ENCODE measurements at places on chromosomes 11 and 22.

DNA sequence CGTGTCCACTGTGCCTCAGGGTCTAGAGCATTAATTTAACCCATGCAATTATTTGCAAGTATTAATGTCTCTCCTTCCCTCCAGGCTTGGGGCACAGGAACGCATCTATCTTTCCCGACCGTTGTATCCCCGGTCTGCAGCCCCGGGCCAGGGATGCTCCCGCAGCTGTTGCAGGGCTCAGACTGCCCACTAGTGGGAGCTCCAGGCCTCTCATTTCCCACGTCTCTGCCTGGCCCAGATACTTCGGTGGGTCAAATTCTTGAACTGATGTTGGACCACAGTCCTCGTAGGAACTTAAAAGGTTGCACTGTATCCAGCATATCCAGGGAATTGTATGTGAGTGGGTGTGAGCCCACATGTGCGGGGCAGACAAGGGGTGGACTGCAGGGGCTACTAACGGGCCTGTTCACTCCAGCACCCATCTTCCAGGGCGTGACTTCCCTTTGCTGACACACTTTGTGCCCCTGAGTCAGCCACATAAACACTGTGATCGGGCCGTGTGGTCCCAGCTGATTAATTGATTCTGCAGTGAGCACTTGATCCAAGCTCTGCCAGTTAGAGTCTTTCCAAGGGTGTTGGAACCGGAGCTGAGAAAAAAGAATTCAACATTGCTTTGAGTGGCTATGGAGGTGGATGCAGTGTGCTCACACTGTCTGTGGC lies 451.3 kb downstream of the TBC1D22A start:
- no peak for DNase-seq

DNA sequence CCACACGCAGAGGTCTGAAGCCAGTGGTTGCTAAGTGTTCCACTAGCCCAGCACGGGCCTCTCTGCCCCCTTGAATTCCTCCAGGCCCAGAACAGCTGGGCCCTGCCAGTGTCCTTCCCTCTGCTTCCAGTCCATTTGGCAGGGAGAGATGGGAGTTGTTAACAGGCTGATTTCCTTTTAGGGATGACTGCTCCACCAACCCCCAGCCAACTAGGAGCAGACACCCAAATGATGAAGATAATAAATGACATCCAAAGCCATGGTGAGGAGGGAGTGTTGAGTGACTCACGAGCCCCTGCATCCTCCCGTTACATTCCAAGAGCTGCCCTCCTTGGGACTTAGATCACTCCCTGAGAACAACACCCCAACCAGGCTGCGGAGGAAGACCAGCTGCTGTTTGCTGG lies 20.6 kb downstream of the PARVA start:
- DNase-seq = no peak

- no peak for DNase-seq
These were observed 27.9 kb downstream of the FSHB start for GRCh38 chr11:30258679-30259078.

DNA sequence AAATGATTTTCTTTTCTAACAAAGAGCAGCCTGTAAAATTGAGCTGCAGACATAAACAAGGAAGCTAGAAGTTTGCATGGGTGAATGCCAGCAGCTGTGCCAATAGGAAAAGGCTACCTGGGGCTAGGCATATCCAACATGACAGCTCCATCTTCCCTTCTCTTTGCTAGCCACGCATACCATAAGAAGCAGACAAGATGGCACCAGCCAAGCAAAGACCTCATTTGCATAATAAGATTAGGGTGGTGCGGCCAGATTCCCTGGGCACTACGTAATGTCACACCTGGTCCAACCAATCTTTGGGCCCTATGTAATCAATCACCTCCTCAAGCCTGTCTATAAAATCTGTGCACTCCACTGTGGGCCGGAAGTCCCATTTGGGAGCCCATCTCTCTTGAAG lies 108.3 kb downstream of the SWAP70 start:
- no peak for DNase-seq

DNA sequence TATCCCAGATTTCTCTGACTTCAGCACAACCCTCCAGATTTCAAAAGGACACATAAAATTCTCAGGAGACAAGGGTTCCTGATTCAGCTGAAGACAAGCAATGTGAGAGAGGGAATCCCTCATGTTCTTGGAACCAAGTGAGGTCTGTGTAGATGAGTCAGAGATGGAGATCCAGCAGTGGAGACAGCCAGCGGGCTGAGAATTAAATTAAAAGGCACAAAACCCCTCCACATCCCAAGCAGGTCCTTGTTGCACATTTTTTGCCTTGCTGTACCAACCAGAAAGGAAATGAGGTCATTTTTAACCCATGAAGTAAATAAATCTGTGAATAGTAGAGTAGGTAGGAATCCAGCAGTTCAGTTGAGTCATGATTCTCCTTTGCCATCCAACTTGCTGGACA lies 9.7 kb downstream of the MTNR1B start:
- DNase-seq = no peak

DNA sequence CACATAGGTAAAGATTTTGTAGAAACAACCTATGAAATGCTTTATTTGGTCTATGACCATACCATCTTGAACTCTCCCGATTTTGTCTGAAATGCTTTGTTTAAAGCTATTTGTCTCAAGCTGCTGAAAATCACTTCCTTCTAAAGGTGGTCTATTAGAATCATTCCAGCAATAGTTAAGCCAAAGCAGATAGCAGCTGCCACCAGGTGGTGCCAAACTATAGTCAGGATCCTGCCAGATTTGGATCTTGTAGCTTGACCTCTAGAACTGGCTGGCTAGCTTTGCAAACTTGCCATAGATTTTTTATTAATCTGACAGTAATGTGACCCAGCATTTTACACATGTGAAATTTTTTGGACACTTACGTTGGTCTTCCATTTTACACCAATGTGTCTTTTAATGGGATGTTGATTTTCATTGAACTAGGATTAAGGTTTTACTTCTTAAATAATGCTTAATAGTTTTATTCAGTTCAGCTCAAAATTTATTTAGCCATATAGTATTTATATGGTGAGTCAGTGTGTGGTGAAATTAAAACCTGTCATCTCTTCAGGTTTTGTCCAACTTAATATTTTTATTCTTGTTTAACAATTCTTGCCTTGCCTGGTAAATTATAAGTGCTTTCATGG lies 19.7 kb downstream of the CTR9 start:
- no peak for DNase-seq

DNA sequence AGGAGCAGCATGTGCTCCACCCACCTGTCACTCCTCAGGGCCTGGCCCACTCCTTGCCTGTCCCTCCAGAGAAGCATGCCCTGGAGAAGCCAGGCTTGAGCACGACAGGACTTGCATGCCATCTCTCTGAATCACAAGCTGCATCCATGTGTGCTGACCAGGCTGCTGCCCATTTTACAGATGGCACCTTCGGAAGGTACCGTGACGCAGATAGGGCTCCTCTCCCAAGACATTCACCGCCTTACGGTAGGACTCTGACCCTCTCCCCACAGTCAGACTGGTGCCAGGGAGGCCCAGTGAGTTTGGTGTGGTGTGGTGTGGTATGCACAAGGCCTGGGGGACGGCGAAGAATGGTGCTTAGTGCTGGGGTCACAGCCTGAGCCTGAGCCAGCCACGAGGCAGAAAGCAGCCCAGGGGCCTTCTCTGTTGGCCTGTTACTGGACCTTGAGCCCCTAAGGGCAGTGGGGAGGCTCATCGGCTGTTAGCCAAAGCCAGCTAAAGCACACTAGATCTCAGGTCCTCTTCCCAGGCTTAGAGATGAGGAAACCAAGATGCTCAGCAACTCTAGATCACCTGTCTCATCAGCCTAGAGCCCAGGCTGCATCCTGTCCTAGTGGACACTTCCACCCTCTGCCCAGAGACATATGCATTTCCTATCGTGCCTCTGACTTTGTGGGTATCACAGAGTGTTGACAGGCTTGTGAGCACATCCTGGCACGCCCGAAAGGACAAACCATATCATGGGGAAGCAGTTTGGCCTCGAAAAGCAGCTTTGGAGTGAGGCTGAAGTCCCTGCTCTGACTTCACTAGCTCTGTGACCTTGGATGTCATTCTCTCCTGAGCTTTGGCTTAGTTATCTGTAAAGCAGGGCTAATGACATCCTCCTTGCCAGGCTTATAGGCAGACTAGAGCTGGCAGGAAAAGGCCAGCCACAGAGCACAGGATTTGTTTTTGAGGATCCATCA lies 17.8 kb downstream of the CYB5R2 start:
- DNase-seq = no peak

- no peak for DNase-seq
These were observed 463 bp downstream of the RAD9A start for GRCh38 chr11:67392183-67392715.

- no peak for DNase-seq
These were observed 203.7 kb upstream of the SORL1-AS1 start for GRCh38 chr11:121656328-121657090.

DNA sequence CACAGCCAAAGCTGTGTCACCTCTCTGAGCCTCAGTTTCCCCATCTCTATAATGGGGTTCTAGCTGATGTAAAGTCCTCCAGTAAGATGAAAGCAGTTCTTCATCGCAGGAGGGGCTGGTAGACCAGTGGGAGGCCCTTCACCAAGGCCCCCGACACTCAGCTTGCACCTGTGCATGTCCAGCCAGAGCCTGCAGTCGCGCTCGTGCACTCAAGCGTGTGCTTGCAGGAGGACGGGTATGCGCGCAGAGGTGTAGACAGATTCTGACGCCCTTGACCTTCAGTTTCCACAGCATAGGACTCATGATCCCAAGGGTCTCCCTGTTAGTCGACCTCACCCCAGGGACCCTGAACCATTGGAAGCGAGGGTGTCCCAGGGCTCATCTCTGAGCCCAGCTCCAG lies 633.7 kb downstream of the TBC1D22A start:
- DNase-seq = no peak

DNA sequence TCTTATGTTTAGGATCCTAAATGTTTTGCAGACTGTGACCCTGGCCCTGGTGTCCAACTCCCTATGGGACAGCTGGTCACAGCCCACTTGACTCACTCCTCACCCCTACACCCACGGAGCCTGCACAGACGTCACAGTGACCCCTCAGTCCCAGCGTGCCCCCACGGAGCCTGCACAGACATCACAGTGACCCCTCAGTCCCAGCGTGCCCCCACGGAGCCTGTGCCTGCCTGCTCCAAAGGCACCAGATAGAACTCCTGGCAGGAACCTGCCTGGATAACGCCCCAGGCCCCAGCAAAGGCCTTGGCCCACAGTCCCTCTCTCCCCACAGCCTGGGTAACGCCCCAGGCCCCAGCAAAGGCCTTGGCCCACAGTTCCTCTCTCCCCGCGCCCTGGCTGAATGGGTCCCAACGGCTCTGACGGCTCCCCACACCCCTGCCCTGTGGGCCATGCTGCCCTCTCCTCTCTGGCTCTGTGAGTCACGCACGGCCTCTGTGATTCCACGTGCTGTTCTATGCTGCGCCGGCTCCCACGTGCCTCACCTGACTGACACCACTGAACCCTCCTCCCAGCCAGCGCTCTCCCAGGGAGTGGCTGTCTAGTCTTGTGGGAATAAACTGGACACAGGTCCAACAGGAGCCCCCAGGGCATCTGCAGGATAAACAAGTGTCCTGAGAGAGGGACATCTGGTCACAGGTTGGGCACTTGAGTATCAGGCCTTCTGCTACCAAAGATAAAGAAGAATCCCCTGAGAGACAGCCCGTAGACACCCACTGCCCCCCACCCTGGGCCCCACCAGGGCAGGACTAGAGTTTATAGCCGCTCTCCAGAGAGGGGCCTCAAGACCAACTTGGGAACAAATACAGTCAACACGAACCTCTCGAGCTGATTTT lies 250.3 kb downstream of the BRD1 start:
- no peak for DNase-seq

DNA sequence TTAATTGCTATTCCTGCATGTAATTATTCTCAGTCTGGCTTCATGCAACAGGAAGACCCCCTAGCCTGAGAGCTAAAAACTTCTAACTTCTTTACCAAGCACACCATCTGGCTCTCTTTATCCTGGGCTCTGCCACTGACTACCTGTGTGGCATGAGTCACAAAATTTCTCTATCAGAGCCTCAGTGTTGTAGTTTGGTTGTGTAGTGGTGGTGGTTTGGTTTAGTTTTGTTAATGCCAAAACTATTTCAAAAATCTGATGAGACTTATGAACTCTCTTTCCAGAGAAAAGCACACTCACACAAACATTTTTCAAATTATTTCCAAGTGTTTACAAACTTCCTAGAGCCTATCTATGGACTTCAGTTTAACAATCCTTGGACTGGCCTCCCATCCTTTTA lies 7.5 kb upstream of the IL17RA start:
- DNase-seq = no peak

Measured in stimulated activated CD8-positive, alpha-beta memory T cell treated with anti-CD3 and anti-CD28 coated beads, Interleukin-2, amount 100 ng/mL, for 1 hour (primary cell).